ENCODE measurements at places on chromosomes 2 and 18. TPM values are rescaled to one million over a fixed set of nuclear protein-coding genes. Genes with fewer than 3 reads are reported as not detected.

GRCh38 chr2:73408198-73408597 lies 22.6 kb downstream of the ALMS1 start:
- H3K36me3 ChIP-seq, result peaks cover 3% of the 10 kb centered on the region
- no peak overlapping the region for H3K4me3 ChIP-seq
- no peaks in the 10 kb centered on the region for H3K27me3 ChIP-seq
- H3K27ac ChIP-seq, result no peak overlapping the region

GRCh38 chr18:59051470-59052165 lies 88.1 kb upstream of the SEC11C start:
- H3K27me3 ChIP-seq, result no peaks in the 10 kb centered on the region
- H3K4me1 ChIP-seq, result no peaks in the 10 kb centered on the region
- no peak overlapping the region for H3K27ac ChIP-seq
- DNase-seq, result no peak
- H3K4me3 ChIP-seq, result no peak overlapping the region
- no peaks in the 10 kb centered on the region for H3K36me3 ChIP-seq

APOB gene
- total RNA-seq, result 0.53 TPM

DNA sequence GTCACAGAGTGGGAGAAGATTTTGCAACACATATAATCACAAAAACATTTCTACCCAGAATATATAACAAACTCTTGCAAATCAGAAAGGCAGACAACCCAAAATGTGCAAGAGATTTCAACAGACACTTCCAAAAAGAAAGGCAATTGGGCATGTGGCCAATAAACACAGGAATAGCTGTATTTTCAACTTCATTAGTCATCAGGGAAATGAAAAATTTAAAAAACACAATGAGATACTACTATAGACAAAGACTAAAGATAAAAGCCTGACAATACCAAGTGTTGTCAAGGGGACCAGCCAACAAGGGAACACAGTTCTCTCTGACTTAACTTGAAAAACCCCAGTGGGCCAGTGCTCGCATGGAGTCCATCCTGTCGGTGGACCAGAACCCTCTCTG lies 40.5 kb downstream of the MTHFD2 start:
- DNase-seq, result no peak
- no peaks in the 10 kb centered on the region for H3K27me3 ChIP-seq
- no peak overlapping the region for H3K27ac ChIP-seq
- no peaks in the 10 kb centered on the region for H3K36me3 ChIP-seq

DTYMK gene
- 17.3 TPM for total RNA-seq

DNA sequence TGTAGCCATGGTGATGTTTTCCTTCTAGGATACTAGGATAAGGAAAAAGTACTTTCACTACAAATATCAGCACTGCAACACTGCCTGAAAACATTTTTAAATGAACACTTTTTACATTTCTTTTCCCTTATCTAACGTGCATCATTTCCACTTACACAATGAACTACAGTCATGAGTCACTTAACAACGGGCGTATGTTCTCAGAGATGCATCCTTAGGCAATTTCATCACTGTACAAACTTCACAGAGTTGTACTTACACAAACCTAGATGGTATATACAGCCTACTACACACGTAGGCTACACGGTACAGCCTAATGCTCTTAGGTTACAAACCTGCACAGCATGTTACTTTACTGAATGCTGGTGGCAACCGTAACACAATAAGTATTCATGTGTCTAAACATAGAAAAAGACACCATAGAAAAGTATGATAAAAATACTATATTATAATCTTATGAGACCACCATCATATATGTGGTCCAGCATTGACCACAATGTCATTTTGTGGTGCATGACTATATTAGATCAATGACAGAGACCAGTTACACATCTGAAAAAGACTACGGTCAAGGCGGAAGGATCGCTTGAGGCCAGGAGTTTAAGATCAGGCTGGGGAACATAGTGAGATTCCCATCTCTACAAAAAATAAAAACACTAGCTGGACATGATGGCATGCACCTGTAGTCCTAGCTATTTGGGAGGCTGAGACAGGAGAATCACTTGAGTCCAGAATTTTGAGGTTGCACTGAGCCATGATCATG lies 39.8 kb downstream of the WDR33 start:
- no peaks in the 10 kb centered on the region for H3K27me3 ChIP-seq
- H3K36me3 ChIP-seq, result peaks cover 50% of the 10 kb centered on the region
- H3K27ac ChIP-seq, result no peak overlapping the region
- H3K4me3 ChIP-seq, result no peak overlapping the region

SCYGR4 gene
- total RNA-seq, result not detected

DNA sequence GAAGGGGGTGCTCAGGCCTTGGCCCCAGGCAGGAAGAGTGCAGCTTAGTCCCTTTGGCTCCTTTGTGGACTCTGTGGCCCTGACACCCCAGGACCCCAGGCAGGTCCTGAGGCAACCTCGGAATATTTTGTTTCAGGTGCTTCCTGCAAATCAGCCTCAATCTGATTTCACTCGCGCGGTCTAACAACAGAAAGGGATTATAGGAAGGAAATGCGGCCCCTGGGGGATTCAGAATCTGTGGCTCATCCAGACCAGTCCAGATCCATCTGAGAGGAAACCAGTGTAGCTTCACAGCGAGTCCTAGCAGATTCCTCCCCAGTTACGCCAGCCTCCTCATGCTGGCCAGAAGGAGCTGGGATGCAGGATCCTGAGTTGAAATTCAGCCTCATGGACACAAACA lies 59.5 kb upstream of the YWHAQ start:
- H3K4me1 ChIP-seq, result peaks cover 5% of the 10 kb centered on the region
- DNase-seq, result no peak
- H3K4me3 ChIP-seq, result no peak overlapping the region
- no peak overlapping the region for H3K27ac ChIP-seq

DNA sequence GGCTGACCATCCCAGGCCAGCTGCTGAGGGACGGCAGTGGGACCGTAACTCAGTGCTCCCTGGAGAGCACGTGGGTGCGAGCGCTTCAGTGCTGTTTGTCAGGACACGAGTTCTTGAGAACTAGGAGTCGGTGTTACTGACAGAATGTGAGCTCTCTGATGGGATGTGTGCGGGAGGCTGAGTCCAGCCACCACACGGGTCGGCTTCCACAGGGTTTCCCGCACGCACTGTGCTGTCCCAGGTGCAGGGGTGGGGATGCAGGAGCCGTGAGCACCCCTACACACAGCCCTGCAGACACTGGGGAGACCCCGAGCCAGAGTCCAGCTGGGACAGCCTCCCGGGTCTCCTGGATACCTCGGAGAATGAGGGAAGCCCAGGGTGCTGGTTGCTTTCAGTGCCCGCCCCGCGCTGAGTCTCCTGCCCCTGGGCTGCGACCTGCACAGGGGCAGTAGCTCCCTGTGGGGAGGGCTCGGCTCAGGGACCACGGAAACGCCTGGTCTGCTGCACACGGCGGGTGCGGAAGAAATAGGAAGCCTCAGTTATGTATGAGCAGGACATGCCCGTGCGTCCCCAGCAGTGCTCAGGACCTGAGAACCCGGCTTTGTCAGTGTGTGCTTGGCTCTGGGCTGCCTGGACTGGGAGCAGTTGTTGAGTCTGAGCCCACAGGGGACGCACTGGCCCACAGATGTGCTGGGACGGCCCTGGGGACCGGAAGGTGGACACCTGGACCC lies 71.2 kb downstream of the KCNG2 start:
- no peak overlapping the region for H3K4me3 ChIP-seq
- H3K36me3 ChIP-seq, result no peaks in the 10 kb centered on the region
- no peak overlapping the region for H3K27ac ChIP-seq
- DNase-seq, result no peak
- H3K27me3 ChIP-seq, result peaks cover 8% of the 10 kb centered on the region

TMEFF2 gene
- total RNA-seq, result not detected

DNA sequence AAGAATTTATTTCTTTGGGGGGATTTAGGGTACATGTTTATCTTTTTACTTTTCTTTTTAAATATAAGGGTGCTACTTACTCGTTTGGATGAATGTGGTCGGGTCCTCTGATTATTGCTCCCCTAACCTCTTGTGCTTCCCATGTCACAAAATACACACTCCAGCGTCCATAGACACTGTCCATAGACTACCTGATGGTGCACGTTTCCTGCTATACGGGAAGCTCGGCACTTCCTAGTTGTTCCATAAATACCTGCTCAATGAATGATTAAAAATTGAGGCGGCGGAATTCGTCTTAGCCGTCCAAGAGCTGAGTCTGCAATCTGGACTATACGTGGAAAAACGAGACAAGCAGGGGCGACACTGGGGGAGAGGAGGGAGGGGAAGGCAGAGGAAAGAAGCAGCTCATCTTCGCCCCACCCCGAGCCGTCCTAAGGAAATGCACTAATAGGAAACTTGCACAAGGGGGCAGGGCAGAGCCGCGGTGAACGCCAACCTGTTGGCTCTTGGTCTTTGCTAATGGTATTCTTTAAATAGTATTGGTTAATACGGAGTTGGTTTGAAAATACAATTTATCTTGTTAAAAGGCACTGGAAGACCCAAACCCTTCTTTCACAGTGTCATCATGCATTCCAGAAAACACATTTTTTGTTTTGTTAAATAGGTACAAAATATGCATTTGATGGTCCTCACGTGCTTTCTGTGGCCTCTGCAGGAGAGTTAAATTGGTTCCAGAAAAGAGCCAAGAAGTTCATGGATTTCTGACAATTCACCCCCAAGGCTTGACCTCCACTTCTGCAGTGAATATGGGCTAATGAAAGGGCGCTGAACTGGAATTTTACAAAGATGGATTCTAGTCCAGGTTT lies 73.0 kb upstream of the KCTD1 start:
- no peaks in the 10 kb centered on the region for H3K36me3 ChIP-seq
- peak; percentile 73 for DNase-seq
- peak overlapping the region; percentile 3 for H3K4me3 ChIP-seq
- no peaks in the 10 kb centered on the region for H3K4me1 ChIP-seq
- no peaks in the 10 kb centered on the region for H3K27me3 ChIP-seq

- H3K36me3 ChIP-seq, result no peaks in the 10 kb centered on the region
- H3K4me3 ChIP-seq, result no peak overlapping the region
- peaks cover 47% of the 10 kb centered on the region for H3K27me3 ChIP-seq
These were observed 3.4 kb downstream of the CFAP65 start for GRCh38 chr2:219037783-219038499.

DNA sequence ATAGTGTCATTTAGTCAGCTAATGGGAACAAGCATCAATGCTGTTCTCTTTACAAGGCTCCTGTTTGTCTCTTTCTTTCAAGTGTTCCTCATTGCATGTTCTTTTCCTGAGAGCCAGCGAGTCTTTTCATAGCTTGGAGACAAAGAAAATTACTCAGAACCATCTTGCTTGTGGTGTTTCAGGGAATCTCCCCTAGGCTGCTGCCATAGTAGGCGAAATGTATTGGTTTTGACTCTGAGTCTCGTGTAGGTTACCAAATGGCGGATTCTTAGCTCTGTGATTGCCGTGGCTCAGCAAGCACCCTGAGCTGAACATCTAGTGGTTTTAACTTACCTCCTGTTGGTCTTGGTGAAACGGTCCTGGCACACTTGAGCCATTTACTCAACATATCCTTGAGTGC lies 68.7 kb downstream of the RHBDD1 start:
- H3K27ac ChIP-seq, result no peak overlapping the region
- no peaks in the 10 kb centered on the region for H3K36me3 ChIP-seq
- H3K4me3 ChIP-seq, result no peak overlapping the region
- DNase-seq, result no peak
- no peaks in the 10 kb centered on the region for H3K4me1 ChIP-seq

DNA sequence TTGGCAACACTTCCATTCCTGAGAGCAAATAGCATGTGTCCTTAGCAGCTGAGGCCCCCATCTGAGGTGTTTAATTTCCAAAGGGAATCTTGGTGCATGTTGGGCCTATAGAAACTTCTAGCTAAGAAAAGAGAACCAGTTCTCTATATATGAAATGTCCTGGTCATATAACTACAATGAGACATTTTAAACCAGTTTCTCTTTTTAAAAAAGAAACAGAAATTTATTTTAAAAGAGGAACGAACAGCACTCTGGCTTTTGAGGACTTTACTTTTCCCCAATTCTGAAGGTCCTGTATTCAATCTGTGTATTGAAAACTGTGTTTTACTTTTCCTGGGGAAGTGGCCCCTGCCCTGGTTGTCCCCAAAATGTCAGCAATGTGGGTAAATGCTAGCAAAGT lies 309.5 kb upstream of the STON1 start:
- DNase-seq, result no peak
- no peak overlapping the region for H3K4me3 ChIP-seq
- no peaks in the 10 kb centered on the region for H3K27me3 ChIP-seq
- no peaks in the 10 kb centered on the region for H3K36me3 ChIP-seq
- H3K27ac ChIP-seq, result peak overlapping the region; percentile 32

GRCh38 chr18:9746958-9747357 lies 38.9 kb downstream of the RAB31 start:
- no peaks in the 10 kb centered on the region for H3K27me3 ChIP-seq
- H3K4me1 ChIP-seq, result peaks cover 33% of the 10 kb centered on the region
- H3K4me3 ChIP-seq, result no peak overlapping the region
- no peak for DNase-seq
- no peaks in the 10 kb centered on the region for H3K36me3 ChIP-seq

DNA sequence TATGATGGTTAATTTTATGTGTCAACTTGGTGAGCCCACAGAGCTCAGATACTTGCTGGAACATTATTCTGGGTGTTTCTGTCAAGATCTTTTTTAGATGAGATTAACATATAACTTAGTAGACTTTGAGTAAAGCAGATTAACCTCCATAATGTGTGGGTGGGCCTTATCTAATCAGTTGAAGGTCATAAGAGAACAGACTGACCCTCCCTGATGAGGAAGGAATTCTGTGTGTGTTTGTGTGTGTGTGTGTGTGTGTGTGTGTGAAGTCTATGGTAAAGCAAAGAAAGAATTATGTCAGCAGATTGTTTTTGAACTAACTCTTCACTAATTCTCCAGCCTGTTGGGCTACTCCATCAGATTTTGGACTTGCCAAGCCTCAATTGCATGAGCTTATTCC lies 232.2 kb upstream of the MEX3C start:
- no peak overlapping the region for H3K4me3 ChIP-seq
- H3K27ac ChIP-seq, result no peak overlapping the region
- DNase-seq, result no peak
- H3K36me3 ChIP-seq, result no peaks in the 10 kb centered on the region

LRP1B gene
- 0.09 TPM for total RNA-seq

DNA sequence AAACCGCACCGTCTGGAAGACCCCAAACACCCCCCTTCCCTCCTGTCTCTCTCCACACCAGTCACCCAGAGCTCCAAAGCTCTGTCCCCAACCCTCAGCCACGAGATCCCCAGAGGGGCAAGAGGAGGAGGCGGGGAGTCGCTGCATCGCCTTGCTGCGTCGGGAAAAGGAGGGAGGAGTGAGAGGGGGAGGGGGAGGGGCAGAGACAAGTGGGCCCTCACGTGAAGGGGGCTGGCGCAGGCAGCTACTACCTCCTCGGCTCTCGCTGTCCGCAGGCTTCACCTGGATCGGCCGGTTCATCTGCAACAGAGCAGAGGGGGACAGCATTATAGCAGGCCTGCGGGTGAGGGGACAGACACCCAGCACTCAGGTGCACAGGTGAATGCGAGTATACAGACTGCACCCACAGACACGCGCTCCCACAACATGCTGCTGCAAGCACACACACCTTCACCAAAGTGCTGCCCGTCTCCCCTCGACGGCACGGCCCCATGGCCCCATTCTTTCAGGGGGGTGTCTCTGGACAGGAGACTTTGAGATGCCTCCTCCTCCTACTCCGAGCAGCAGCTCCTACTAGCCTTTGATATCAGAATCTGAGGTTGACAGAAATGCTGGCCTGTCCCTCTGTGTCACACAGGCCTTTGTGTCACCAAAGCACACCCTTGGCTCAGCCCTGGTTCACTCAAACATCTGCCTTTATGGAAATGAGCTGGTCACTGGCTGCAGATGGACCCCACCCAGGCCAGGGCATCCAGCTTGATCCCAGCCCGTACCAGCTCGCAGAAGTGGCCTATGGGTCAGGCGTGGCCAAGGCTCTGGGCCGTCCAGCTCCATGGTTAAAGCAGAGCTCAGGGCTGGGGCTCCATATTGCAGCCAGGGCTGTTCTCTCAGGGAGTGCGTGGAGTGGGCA lies 243.8 kb downstream of the CELF4 start:
- H3K27ac ChIP-seq, result no peak overlapping the region
- no peaks in the 10 kb centered on the region for H3K4me1 ChIP-seq
- no peaks in the 10 kb centered on the region for H3K36me3 ChIP-seq
